Eye (tissue), 1 donor: ENCODE measurements at places on chromosomes 16 and 17.

DNA sequence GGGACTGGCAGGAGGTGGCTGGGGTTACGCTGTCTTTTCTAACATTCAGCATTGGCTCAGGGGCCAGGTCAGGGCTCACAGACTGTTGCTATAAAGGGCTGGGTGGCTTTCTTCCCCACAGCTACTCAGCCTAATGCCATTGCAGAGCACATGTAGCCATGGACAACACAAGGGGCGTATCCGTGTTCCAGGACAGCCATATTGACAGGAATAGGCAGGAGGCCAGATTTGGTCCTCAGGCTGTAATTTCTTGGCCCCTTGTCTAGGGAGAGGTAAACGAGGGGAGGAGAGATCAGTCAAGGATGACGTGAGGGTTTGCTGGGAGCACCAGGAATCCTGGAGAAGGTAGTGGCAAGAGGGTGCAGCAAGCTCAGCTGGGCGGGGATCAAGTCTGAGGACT is 21.2 kb upstream of the MYO15B start:
- no peak for DNase-seq

- DNase-seq = no peak
Measured at GRCh38 chr16:52491216-52491615, 55.7 kb downstream of the TOX3 start.

DNA sequence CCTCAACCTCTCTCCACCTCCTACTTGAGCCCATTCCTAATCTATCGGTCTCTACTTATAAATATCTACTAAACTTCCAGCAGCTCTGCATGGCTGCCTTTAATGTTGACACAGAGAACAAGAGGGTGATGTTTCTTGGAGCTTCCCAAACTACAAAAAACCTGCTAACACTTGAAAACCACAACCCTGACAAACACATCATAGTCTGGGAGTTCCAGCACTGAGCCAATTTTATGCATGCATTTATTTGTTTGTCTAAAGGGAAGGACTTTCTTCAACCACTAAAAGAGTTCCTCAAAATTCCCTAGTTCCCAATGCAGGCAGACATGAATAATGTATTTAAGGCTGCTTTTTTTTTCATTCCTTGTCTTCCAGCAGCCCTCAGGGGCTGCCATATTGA is 331.8 kb upstream of the XYLT1 start:
- DNase-seq = peak; percentile 20

GRCh38 chr16:9666834-9667480 is 515.3 kb downstream of the GRIN2A start:
- no peak for DNase-seq

- DNase-seq = peak; percentile 57
Measured at GRCh38 chr17:27888945-27889344, 4.2 kb downstream of the LYRM9 start.

GRCh38 chr17:78923660-78924453 is 1.3 kb downstream of the TIMP2 start:
- DNase-seq = peak; percentile 32

DNA sequence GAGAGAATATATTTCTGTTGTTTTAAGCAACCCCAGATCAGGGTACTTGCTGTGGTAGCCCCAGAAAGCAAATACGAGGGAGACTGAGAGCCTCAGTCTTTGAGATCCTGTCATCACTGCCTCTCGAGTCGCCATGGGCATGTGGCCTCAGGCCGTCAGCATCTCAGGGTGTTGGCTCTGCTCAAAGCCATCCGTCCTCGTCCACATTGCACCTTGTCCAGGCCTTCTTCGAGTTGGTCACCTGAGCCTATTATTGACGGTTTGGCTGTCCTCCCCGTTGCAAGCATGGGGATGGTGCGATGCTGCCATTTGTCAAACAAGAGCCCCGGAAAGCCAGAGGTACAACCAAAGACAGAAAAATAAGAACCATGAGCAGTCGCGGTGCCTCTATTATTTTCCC is 136.9 kb downstream of the IRF8 start:
- DNase-seq = no peak

GRCh38 chr17:2011411-2012371 is 13.4 kb downstream of the RTN4RL1 start:
- DNase-seq = peak; percentile 79

DNA sequence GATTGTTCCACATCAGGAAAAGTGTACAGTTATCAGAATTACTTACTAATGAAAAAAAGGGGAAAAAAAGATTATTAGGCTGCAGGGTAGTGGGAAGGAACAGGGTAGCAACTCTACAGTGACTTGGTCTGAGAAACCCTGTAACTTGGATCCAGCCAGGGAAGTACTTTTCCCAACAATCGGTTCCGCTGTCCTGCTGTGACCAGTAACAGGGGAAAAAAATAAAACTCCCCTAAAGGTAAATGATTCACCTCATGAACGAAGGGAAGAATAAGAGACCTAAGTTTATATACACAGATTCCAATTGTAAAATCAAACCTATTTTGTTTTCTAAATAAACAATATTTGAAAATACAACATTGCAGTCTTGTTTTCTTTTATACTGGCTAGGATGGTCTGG is 189.9 kb downstream of the WWOX start:
- no peak for DNase-seq

DNA sequence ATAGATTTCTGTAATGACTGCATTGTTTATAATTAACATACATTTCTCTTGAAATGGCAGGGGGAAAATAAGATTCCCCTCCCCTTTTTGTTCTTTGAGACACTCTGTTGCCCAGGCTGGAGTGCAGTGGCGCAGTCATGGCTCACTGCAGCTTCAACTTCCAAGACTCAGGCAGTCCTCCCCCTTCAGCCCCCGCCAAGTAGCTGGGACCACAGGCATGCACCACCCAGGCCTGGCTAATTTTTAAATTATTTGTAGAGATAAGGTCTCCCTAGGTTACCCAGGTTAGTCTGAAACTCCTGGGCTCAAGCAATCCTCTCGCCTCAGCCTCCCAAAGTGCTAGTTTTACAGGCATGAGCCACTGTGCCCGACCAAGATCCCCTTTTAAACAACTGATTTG is 67.7 kb downstream of the KATNIP start:
- no peak for DNase-seq

GRCh38 chr17:182050-182751 is 751 bp upstream of the DOC2B start:
- peak; percentile 53 for DNase-seq

DNA sequence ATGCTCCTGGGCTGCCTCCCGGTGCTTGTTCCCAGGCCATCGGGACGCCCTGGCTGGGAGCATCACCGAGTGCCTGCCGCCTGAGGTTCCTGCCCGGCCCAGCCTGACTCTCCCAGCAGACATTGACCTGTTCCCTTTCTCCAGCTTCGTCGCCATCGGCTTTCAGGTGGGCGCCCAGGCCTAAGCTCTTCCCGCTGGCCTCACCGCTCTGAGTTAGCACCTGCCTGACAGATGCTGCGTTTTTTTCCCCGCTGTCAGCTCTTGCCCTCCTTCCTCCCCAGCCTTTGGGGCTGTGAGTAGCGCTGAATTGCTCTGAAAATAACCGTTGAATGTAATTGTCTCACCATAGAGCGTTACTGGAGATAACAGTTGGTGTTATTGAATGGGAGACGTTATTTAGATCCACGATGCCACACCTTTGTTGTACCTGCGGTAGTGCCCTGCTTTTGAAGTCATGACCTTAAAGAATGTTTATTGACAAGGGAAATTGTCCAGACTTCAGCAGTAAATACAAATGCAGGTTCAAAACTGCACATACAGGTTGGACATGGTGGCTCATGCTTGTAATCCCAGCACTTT is 21.3 kb upstream of the SMIM5 start:
- no peak for DNase-seq

- DNase-seq = peak; percentile 90
Measured at GRCh38 chr17:43673516-43674323, 12.0 kb upstream of the MEOX1 start.

- DNase-seq = no peak
Measured at GRCh38 chr16:17069681-17070080, 401.1 kb downstream of the XYLT1 start.

DNA sequence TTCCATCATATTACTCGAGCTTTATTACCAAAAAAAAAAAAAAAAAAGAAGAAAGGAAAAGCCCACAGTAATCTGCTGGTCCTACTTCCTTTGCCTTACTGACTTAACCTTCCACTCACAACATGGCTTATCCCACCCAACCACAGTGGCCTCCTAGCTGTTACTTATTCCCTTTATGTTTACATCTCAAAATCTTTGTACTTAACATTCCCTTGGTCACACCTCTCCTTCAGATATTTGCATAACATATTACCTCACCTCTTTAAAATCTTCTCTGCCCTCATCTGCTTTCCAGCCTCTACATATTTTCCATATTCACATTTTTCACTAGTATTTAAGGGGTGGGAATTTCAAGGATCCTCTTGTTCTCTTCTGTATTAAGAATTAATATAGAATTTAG is 327.0 kb upstream of the TBX2 start:
- DNase-seq = no peak

DNA sequence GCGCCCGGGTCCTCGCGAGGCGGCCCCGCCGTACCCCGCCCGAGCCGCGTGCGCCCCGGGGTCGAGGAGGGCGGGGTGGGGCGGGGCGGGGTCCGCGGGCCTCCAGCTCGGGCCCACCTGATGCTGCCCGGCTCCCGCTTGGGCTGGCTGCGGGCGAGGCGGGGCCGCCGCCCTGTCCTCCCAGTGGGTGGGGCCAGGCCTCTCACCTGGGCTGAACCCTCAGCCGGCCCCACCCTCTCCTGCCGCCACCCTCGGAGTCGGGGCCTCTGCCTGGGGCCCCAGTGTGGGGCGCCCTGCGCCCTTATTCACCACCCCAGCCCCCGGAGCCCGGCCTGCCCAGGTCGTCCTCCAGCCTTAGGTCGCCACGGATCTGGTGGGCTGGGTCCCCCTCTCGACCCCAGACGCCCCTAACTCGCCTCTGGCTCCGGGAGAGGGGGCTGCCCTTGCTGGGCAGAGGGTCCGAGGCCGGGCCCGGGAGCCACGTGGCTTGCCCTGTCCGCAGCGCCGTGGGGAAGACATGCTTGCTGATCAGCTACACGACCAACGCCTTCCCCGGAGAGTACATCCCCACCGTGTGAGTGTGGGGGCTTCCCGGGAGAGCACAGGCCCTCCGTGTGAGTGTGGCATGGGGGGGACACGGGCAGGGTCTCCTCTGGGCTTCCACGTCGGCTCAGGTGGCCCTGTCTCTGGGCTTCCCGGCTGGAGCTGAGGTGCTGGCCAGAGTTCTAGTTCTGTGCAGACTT is 578 bp downstream of the RAC3 start:
- peak; percentile 26 for DNase-seq

GRCh38 chr16:50856991-50857390 is 115.1 kb downstream of the CYLD start:
- DNase-seq = no peak

- DNase-seq = peak; percentile 18
Measured at GRCh38 chr17:72125742-72126141, 4.9 kb downstream of the SOX9 start.

DNA sequence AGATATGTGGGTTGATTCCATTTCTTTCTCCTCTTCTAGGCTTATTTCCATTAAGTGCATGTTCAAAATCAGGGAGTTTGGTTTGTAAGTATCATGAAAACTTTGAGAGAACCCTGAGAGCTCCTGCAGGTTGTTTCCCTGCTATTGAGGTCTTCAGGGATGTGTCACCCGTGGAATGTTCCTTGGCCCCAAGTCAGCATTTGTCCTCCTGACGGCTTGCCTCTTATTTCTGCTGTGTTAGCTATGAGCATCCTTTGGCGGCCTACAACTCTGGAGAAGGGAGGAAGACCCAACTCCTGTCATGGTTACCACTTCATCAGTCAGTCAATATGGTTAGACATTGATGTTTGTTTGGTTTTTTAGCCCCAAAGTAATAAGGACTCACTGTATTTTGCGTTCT is 180.8 kb downstream of the FTO start:
- no peak for DNase-seq

DNA sequence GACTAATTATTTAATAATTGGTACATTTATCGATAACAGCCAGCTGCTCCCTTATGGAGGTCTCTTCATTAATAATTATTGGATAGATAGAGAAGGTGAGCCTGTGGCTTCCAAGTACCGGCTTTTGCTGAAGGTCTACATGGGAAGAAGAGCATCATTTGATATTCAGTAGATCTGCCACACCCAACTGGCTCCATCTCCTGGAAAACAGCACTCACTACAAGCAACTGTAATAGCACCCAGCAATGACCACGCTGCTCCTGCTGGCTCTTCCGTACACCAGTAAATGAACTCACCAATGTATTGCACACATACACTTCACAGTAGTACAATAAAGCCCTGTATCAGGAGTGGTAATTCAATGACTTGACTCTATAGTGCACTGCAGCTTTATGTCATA is 19.5 kb downstream of the MARVELD3 start:
- DNase-seq = no peak

- DNase-seq = no peak
Measured at GRCh38 chr17:74554909-74555308, 9.0 kb upstream of the CD300C start.
